GM23248 (cell line): ENCODE measurements at places on chromosomes 5 and 9. TPM values are rescaled to one million over a fixed set of nuclear protein-coding genes. Genes with fewer than 3 reads are reported as not detected.

The KCNIP1 gene
- total RNA-seq, result not detected in 2 replicates

The CMYA5 gene
- total RNA-seq, result 0.97 and 1.0 TPM in 2 replicates

DNA sequence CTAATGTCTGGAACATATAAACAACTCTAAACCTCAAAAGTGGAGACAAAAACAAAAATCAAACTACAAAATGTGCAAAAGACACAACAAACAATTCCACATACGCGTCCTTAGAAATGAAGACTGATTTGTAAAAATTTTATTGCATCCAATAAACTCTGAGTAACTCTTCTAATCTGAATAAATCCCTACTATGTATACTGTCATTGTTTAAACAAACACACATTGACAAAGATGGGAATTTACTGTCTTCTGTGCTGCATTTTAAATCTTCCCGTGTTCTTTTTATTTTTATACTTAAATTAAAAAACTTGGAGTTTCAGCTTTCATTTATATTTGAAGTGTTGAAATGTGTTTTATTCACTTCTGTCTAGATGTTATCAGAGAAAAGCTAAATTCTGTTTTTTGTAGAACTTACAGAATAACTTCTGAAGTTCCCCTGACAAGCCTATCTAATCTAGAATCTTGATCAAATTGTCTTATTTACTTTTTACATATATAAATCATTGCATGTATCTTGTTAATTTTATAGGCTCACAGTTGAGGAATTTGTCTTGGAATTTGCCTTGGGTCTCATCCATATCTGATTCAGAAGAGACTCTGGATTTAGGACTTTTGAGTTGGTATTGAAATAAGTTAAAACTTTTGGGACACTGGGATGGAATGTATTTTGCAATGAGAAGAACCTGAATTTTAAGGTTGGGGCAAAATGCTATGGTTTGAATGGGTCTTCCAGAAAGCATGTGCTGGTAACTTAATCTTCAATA, 2064.4 kb upstream of the C9orf72 start:
- DNase-seq, result no peak

DNA sequence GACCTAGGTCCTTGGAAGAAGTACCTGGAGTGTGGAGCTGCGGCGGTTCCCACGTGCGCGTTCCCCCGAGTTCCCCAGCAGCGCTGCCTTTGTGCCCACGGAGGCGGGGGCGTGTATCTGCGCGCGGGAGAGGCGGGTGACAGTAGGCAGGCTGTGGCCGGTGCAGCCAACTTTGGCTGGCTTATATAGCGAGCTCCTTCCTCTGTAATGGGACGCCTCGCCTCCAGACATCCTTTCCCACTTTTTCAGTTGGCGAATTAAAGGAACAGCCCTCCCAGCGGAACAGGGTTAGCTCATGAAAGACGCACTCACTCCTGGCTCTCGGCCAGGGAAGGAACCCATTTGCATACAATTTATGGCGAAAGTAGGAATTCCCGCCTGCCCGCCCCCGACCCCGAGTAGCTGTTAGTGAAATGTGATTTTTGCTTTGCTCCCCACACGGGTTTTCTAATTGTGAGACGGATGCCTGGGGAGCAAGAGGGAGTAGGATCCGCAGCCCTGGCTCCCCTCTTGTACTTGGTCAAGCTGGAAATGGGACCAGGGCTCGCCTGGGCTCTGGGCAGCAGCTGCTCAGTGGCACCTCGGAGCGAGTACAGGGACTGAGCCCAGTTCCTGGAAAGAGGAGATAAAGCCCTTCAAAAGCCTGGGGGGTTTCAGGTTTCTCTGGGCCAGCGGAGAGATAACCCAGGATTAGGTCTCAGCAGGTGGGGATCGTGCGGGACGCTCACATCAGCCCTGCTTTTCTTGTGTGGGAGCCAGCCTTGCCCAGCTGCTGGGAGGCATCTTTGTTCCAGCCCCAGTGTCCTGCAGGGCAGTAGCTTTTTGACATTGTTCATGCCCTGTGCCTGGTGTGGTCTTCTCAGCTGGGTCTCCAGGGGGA, at the start of gene TNC:
Gene TNC, minus strand, starts transcription at position 159 of the 880 bp plus-strand sequence. CDS start 27,139 bp downstream, outside the sequence.
- peak; percentile 88 for DNase-seq

GRCh38 chr5:16687898-16688297, 71.1 kb upstream of the RETREG1 start:
- no peak for DNase-seq

- DNase-seq, result peak; percentile 2
These were observed 114.5 kb downstream of the SLC25A46 start for GRCh38 chr5:110853267-110853666.

The LRRC19 gene
- total RNA-seq, result not detected in 2 replicates

- DNase-seq, result no peak
These were observed 21.7 kb upstream of the NRARP start for GRCh38 chr9:137323531-137324331.

GRCh38 chr5:95365302-95366095, 25.7 kb upstream of the FAM81B start:
- DNase-seq, result no peak

The GPR151 gene
- not detected in 2 replicates for total RNA-seq

- peak; percentile 77 for DNase-seq
These were observed 691 bp downstream of the FCHO2 start for GRCh38 chr5:72956324-72957140.

The PIP5KL1 gene
- 5.5 and 16.6 TPM in 2 replicates for total RNA-seq

The ROPN1L gene
- total RNA-seq, result 0.86 TPM in 1 of 2 replicates, not detected in the other

The SPINK6 gene
- not detected in 2 replicates for total RNA-seq

GRCh38 chr9:68614121-68614520, 73.4 kb upstream of the TMEM252 start:
- no peak for DNase-seq

DNA sequence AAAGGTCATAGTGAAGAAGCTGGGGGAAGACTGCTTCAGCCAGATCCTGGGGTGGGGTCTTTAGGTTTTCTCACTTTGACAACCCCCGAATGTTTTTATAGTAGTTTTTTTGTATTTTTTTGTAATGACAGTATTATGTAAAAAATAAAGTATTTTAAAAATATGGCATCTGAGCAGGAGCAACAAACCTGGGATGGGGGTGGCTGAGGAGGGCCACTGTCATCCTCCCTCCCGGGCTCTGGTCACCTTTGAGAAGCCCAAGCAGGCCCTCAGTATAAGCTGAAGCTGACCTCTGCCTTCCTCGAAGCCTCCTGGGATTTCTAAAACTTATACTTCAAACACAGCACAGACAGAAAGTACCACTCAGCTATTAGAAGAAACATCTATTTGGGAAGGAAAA, 8.7 kb downstream of the DNAJB5 start:
- DNase-seq, result no peak

- DNase-seq, result peak; percentile 30
These were observed 103.2 kb downstream of the PDE4D start for GRCh38 chr5:59790376-59790775.

The PCDHA5 gene
- not detected in 2 replicates for total RNA-seq

- peak; percentile 62 for DNase-seq
These were observed 27.8 kb upstream of the STX17 start for GRCh38 chr9:99878651-99879050.

GRCh38 chr5:32928761-32929160, 217.6 kb downstream of the NPR3 start:
- peak; percentile 71 for DNase-seq

The CAVIN4 gene
- total RNA-seq, result 1.7 and 1.9 TPM in 2 replicates

- no peak for DNase-seq
These were observed 546.9 kb upstream of the C9orf72 start for GRCh38 chr9:28120184-28120583.

The FOXD4L6 gene
- 0.22 TPM in 1 of 2 replicates, not detected in the other for total RNA-seq

GRCh38 chr9:88197781-88198340, 59.6 kb upstream of the SPATA31C2 start:
- peak; percentile 74 for DNase-seq

The SLC4A9 gene
- total RNA-seq, result not detected in 2 replicates
